ENCODE measurements at places on chromosomes 4 and X. TPM values are rescaled to one million over a fixed set of nuclear protein-coding genes. Genes with fewer than 3 reads are reported as not detected.

- DNase-seq: no peak
These were observed 41.9 kb downstream of the WDR1 start for GRCh38 chr4:10074767-10075105.

GRCh38 chr4:20844311-20844710, 144.1 kb downstream of the PACRGL start:
- no peak for DNase-seq

GRCh38 chrX:7090641-7091040, 56.9 kb upstream of the STS start:
- DNase-seq: no peak

DNA sequence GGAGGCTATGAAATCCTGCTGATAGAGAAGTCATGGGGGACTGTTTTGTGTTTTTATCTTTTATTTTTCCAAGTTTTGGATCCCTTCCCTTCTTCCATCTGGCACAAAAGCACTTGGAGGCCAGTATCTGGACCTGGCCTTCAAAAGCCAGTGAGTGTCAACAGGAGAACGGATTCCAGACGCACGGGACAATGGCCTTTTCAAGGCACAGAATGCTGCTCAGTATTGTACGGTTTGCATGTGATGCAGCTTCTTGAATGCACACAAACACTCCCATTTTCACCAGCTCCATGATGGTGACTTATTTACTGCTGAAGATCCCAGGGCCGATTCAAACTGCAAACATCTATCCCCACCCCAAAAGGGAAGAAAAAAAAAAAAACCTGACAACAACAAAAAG, 145.4 kb downstream of the CPEB2 start:
- no peak for DNase-seq

GRCh38 chr4:9936129-9936644, 85.1 kb downstream of the SLC2A9 start:
- no peak for DNase-seq

GRCh38 chr4:40262077-40262528, 65.3 kb downstream of the RHOH start:
- no peak for DNase-seq

DNA sequence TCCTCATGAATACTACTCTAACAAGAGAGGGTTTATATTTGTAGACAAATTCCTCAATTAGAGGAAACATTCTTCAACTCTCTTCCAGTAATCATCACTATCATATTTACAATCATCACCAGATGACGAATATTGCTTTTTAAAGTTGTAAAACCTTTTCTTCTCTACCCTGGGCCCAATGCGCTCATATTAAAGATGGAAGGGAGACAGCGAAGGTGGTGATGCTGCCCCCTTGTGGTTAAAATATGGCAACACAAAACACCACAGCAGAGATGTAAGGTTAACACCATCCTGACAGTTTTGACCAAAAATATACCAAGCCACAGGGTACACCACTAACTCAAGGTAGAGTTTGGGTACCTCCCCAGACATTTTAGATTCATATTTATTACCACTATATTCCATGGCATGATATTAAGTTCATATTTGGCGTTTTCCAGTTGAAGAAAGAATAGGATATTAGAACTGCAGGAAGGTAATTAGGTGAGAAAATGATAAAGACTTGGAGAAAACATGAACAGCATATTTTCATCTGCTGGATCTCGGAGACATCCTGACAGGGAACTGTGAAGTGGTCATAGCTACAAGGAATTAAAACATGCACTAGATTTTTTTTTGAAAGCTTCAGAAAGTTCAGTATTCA, 72.8 kb downstream of the SLC9A7 start:
- DNase-seq: peak; percentile 22

DNA sequence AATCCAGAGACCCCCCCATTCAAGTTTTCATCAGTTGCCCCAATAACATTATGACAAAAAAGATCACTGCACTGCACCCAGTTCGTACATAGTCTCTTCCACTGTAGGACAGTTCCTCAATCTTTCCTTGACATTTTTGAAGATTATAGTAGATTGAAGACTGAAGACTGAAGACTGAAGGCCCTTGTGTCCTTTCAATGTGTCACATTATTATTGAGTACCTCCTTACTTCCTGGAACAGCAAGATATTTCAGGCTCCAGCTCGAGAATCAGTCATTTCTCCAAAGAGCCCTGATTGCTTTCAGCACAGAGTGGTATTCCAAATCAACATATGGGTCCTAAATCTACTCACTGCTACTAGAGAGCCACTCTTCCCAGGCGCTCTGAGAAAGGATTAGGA, 75.0 kb downstream of the MANBA start:
- no peak for DNase-seq

Gene RNF128
- 1.3 TPM for polyA plus RNA-seq

GRCh38 chrX:71143508-71143907, 1.1 kb upstream of the NLGN3 start:
- DNase-seq: no peak

DNA sequence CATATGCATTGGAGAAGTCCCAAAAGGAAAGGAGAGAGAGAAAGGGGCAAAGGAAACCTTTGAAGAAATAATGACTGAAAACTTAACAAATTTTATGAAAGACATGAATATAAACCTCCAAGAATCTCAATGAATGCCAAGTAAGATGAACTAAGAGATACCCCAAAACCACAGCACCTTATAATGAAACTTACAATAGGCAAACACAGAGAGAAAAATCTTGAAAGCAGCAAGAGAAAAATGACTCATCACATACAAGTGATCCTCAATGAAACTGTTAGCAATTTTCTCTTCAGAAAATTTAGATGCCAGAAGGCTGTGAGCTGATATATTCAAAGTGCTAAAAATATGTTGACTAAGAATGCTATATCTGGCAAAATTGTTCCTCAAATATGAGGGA, 10.1 kb downstream of the SMIM10L2A start:
- DNase-seq: no peak

GRCh38 chr4:85826060-85826678, 351.2 kb downstream of the ARHGAP24 start:
- DNase-seq: peak; percentile 36

DNA sequence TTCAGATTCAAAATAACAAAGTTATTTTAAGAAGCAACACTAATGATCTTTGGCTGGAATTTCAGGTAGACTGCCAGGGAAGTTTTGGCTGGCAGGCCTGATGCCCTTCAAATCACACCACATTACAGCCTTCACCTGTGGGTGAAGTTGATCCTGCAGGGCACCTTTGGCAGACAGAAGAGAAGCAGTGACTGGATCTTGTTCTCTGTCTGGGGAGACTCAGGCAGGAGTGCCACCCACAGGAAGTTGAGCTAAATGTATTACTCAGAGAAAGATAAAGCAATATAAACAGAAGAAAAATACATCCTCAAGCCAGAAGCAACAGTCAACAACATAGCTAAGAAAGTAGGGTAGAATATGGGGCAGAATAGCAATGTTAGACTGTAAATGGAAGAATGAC, 12.8 kb upstream of the CFAP299 start:
- no peak for DNase-seq

- no peak for DNase-seq
These were observed 8.8 kb upstream of the MND1 start for GRCh38 chr4:153335665-153336064.

- no peak for DNase-seq
These were observed 10.0 kb upstream of the ANXA10 start for GRCh38 chr4:168082379-168082778.

DNA sequence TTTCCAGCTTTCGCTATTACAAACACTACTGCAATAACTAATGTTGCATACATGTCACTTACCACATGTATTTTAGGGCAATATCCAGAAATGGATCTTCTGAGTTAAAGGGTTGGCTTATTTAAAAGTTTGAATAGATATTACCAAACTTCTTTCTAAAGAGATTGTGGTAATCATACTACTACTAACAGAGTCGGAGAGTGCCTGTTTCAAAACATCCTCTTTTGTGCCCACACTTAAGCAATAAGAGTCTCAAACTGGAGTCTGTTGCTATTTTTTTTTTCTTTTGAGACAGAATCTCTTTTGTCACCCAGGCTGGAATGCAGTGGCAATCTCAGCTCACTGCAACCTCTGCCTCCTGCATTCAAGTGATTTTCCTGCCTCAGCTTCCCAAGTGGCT, 35.8 kb downstream of the FGFBP1 start:
- DNase-seq: no peak

DNA sequence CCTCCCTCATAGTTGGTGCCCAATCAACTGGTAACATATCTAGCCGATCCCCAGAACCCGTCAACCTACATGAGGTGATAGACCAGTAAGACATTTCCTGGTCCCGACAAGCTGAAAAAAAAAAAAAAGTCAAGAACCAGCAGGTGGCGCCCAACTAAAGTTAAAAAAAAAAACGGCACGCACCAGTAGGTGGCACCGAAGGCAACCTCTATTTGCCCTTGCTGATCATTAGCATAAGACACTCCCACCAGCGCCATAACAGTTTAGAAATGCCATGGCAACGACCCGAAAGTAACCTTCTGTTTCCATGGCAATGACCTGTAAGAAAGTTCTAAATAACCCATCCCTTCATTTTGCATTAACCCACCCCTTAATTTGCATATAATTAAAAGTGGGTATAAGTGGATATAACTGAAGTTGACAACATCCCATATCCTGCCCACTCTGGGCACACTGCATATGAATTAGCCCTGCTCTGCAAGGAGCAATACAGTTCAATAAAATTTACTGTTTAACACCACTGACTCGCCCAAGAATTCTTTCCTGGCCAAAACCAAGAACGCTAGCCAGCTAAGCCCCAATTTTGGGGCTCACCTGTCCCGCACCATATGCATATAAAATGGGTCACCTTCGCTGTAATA, 83.9 kb upstream of the SPANXB1 start:
- DNase-seq: no peak

Gene DACH2
- polyA plus RNA-seq: 3.9 TPM

GRCh38 chr4:54842226-54842625, 184.5 kb downstream of the KIT start:
- DNase-seq: no peak

DNA sequence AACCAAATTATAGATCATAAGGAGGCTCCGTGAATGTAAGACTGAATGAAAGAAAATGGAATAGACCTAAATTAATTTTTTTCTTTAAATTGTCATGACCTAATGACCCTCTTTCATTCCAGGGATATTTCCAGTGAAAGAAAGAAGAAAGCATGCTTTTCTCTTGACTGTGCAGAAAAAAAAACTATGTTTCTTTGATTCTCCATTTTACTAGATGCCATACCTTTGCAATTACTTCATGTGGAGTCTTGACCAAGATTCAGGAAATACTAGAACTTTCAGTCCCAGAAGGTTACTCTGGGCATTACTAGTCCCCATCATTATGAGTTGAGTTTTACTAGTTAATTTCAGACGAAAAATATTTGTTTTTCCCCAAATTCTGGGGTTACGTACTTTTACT, 6.4 kb upstream of the COMMD8 start:
- no peak for DNase-seq

DNA sequence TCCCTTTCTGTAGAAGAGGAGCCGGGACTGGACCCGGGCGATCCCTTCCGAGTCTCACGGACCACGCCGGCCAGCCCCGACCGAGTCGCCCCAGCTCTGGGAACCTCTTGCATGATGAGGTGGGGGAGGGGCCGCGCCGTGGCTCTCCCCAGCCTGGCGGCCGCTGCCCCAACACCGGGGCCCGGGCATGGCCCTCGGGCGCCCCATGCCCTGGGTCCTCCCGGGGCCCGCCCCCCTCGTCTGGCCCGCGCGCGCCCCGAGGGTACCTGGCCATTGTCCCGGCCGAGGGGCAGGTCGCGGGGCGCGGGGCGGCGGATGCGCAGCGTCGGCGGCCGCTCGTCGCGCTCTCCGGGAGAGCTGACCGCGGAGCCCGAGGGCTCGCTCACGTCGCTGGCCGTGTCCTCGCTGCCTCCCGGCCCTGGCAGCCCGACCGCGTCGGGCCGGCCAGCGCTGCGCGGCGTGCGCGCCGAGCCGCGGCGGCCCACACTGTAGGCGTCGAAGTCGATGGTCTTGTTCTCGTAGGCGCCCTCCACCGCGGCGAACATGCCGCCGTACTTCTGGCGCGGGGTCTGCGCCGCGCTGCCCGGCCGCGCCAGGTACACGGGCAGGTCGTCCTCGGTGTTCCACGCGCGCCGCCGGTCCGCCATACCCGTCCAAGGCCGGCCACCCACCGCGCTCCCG, 423 bp downstream of the CRMP1 start:
- no peak for DNase-seq

- no peak for DNase-seq
These were observed 225.0 kb upstream of the VCX start for GRCh38 chrX:7617994-7618393.

Gene CAMK2D
- 68.3 TPM for polyA plus RNA-seq

Gene MAGEA9B
- not detected for polyA plus RNA-seq

GRCh38 chr4:127214931-127215330, 417.8 kb upstream of the INTU start:
- DNase-seq: no peak

GRCh38 chr4:106369456-106370060, 980 bp upstream of the GIMD1 start:
- peak; percentile 41 for DNase-seq

- DNase-seq: no peak
These were observed 603 bp downstream of the MAD2L1 start for GRCh38 chr4:120065974-120066516.

Data from right lung (tissue), 10 donors.